ENCODE measurements at places on chromosomes 16 and 17.

DNA sequence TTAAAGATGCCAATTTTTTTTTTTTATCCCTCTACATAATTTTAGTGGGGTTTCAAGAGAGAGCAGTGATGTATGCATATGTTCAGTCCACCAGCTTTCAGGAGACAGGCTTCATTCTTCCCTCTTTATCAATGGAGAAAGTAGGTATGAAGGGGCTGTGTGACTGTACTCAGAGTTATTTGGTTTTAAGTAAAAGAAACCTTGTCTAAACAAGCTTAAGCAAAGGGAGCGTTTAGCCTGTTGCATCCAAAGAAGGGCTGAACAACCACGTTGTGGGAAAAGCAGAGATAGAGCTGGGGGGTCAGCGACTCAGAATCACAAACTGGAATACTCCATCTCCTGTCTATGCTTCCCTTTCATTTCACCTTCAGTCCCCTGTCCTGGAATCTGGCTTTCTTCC, 50.4 kb upstream of the HAS3 start:
- no peak for DNase-seq

- DNase-seq = no peak
Observed at GRCh38 chr16:17360693-17361122, 110.1 kb downstream of the XYLT1 start.

GRCh38 chr16:4886151-4886550, 38.9 kb downstream of the UBN1 start:
- DNase-seq = no peak

GRCh38 chr16:84326545-84326944, 31.9 kb downstream of the WFDC1 start:
- DNase-seq = no peak

- DNase-seq = no peak
Observed at GRCh38 chr17:1460233-1460632, 4.2 kb upstream of the CRK start.

GRCh38 chr17:40358323-40359038, 6.1 kb downstream of the GJD3 start:
- peak; percentile 88 for DNase-seq

DNA sequence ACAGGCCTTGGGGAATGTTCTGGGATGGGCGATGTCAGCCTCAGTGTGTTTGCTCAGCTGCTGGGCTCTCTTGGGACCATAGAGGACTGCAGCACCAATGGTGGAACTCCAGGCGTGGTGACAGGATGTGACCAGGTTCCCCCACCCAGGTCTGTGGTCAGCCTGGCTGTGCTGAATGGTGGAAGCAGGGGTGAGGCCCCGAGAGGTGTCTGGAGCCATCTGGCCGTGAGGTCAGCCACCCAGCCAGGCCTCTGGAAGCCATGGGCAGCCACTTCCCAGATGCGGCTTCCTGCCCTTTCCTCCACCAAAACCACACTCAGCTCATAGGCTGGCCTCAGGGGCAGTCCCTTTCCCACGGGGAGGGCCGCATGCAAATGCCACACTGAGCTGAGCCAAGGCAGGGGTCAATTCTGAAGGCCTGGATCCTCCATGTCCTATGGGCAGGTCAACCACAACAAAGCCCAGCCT, 7.8 kb upstream of the MAPK7 start:
- no peak for DNase-seq

GRCh38 chr17:57499648-57500049, 243.3 kb downstream of the MSI2 start:
- DNase-seq = no peak

DNA sequence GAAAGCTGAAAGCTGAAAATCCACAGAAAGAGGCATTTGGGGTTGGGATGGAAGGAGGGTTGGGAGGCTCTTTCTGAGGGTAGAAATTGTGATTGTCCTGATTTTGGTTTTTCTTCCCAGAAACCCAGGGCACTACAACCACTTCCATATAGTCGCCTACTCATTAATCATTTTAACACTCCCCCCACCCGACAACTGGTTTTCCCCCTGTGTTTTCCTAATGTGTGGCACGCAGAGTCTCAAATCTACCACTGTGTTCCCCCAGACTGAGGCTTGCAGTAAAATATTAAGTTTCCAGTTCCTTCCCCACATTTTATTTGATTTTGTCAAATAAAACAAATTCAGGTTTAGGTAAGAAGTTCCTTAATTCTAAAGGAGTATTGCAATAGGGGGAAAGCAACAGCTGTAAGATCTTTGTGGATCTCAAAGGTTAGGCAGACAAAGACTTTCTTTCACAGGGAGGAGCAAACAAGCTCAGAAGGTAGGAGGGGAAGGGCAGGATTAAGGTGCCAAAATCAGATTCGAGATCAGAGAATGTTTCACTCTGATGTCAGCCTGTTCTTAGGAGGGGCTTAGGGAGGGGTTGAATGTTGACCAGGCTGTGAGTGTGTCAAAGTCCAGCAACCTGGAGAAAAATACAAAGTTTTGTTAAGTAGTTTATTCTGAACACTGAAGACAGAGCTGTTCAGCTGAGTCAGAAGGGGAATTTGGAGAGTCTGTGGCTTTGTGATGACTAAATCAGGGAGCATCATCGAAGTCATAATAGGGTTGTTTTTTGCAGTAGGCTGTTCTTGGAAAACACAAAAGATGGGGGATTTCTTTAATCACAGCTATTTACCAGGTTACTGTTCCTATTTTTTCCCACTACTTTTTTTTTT, 3.6 kb downstream of the ZNF267 start:
- DNase-seq = peak; percentile 67

DNA sequence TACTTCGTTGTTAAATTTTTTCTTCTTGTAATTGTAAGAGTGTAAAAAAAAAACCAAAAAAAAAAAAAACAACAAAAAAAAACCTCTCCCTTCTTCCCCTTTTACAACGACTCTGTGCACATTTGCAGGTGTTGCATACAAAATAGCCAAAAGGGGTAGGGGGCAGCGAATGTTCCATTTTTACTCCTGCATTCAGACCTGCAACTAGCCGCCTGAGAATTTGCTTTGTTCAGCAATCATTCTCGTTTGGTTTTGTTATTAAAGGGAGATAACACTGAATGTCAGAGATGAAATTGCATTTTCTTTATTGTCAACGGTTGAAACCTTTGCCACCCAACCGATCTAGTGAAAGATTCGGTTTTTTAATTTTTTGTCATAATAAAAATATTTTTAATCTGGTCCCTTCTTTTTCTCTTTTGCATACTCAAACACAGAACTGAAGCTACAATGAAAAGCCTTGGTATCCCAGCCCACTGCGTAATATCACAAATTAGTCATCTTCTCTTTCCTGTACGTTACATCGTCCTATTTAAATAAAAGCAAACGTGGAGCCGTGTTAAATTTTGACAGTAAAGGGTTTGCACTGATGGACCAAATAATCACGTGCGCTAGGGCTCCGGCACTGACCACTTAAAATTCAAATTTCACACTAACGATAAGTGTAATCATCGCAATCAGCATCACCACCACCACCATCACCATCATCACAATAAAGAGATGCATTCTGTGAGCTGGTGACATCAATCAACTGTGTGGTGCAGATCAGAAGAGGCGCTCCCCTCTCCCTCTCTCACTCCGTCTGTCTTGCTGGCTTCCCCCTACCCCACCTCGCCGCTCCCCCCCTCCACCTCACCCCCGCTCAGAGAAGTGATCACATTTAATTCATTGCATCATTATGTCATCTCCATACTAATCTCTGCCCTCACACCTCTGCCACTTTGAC, 406.2 kb upstream of the PSMD7 start:
- DNase-seq = no peak

DNA sequence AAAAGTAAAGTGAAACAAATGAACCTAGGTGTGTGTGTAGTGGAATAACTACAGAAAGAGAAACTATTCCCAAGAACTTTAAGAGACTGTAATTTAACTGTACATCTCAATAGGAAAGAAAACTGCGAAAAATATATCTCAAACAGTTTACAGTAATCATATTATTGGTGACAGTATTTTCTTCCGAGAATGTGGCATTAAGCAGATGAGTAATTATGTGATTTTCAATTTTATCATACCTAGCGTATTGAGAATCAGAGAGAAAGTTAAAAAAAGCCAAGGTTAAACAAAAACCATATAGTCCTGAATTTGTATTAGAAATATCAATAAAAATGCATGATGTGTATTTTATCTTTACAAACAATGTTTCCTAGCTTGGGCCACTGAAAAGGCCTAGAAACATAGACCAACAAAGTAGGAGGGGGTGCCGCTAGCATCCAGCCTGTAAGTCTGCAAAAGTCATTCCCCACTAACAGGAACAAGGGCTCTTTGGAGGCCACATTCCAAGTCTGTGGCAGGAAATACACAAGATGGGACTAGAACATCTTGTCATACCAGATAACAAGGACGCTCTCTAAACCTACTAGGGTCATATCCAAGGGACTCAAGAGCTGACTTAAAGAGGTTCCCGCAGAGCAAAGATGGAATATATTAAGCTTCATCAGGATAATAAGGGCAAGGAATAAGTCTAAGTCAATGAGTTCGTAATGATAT, 20.5 kb downstream of the RNF157 start:
- DNase-seq = no peak

GRCh38 chr16:89981414-89981813, 32.9 kb downstream of the DEF8 start:
- peak; percentile 18 for DNase-seq

DNA sequence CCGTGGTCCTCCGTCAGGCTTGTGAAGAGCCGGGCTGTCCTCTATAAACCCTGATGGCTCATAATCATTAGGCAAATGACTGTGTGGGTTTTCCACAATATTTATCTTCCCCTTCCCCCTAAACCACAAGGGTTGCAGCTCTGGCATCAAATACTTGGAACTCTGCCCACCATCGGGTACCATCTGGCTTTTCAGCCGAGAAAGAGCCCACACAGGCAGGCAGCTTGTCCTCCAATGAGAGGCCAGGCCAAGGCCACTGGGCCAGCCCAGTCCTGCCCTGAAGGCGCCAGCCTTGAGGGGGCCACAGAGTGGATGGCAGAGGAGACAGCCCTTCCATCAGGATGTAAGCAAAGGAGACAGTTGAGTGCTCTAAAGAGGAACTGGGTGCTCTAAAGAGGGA, 31.8 kb upstream of the NAT9 start:
- no peak for DNase-seq

- no peak for DNase-seq
Observed at GRCh38 chr16:24989494-24989893, 25.7 kb downstream of the ARHGAP17 start.

Data from stimulated activated CD4-positive, alpha-beta T cell treated with anti-CD3 and anti-CD28 coated beads, Interleukin-1b, Interleukin-23, amount 100 ng/mL, for 48 hours (primary cell).